ENCODE measurements at places on chromosomes 5 and 9. TPM values are rescaled to one million over a fixed set of nuclear protein-coding genes. Genes with fewer than 3 reads are reported as not detected.

The PCDHGC3 gene
- 70.9 TPM for polyA plus RNA-seq

The NR5A1 gene
- polyA plus RNA-seq: not detected

The ACTBL2 gene
- polyA plus RNA-seq: not detected

The C5orf63 gene
- polyA plus RNA-seq: 28.9 TPM

The SLC6A3 gene
- polyA plus RNA-seq: not detected

The UBLCP1 gene
- polyA plus RNA-seq: 135 TPM

The SWI5 gene
- polyA plus RNA-seq: 33.4 TPM

The ASS1 gene
- 18.5 TPM for polyA plus RNA-seq

The PCDHGA3 gene
- 1.3 TPM for polyA plus RNA-seq

The IFNB1 gene
- not detected for polyA plus RNA-seq

The HAPLN1 gene
- not detected for polyA plus RNA-seq

The WDR38 gene
- polyA plus RNA-seq: not detected

The FAM193B gene
- polyA plus RNA-seq: 9.3 TPM

The FAM221B gene
- not detected for polyA plus RNA-seq

The THBS4 gene
- polyA plus RNA-seq: 5.2 TPM

The NRG2 gene
- polyA plus RNA-seq: 0.73 TPM

The ACOT12 gene
- not detected for polyA plus RNA-seq

The CDC20B gene
- polyA plus RNA-seq: not detected

The GNA14 gene
- 7.1 TPM for polyA plus RNA-seq

The SLC4A9 gene
- polyA plus RNA-seq: 0.11 TPM

The GMCL2 gene
- not detected for polyA plus RNA-seq

The CBY3 gene
- not detected for polyA plus RNA-seq

All from Purkinje cell (primary cell).